NCI-H1417 treated with DMSO at 0.1 percent for 48 hours (cell line): ENCODE measurements at places on chromosomes 7 and 10.

DNA sequence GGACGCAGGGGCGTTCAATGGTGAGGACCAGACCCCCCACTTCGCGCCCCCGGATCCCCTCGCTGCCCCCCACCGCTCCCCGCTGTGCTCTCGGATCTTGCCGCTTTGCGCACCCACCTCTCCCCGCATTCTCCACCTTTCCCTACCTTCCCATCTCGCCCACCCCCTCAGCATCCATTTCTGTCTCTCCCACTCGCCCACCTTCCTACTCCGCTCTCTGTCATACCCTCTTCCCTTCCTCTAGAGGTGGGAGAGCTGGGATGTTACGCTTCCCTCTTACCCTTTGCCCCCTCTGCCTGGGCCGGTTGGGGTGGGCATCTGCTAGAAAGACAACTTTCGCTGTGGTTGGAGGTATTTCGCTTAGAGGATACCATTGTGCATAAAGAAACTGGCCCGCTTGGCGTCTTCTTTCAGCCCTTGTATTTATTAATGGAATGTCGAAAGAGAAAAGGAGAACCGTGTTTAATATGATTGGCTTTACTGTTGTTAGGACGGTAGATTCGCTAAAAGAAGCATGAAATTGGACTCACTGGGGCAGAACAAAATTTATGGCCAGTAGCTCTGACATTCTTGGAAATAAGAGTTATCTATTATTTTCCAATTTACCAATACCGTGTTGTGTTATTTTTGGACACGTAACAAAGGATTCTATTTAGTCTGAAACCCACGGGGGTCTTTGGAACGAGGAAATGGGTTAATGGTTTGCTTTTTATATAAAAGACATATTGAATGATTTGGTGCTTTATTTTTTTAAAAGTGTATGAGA lies 873 bp downstream of the PRKAR2B start:
- DNase-seq, result no peak

- no peak for DNase-seq
Observed at GRCh38 chr7:142739923-142740492, 9.3 kb upstream of the PRSS1 start.

DNA sequence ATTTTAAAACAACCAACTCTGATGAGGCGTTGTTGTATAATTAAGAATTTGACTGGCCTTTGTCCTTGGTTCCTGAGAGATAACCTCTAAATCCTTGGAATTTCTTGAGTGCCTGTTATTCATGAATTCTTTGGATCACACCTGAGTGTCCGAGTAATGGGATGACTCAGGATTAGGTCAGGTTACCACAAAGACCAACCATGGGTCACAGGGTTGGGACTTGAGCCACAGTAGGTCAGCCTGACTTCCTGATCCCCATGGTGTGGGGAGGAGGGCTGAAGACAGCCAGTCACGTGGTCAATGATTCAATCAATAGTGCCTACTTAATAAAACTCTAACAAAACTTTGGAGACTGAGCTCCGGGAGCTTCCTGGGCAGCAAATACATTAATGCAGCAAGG lies 192.5 kb downstream of the GFRA1 start:
- DNase-seq, result no peak

GRCh38 chr10:31467791-31468535 lies 148.9 kb downstream of the ZEB1 start:
- no peak for DNase-seq

- no peak for DNase-seq
Observed at GRCh38 chr7:32030904-32031692, 39.1 kb downstream of the PDE1C start.

DNA sequence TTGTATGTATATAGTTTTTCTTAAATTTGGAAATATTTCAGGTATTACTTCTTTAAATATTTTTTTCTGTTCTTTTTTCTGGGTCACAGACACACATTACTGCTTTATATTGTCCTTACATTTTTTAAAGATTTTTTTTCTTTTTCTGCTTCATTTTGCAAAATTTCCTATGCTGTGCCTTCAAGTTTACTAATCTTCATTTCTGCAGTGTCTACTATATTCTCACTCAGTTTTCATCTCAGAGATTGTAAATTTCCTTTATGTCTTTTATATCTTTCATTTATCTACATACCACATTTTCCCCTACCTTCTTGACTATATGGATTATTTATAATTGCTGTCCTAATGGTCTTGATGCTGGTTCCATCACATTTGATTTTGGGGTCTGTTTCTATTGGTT lies 210.5 kb downstream of the SLC25A13 start:
- DNase-seq, result no peak

DNA sequence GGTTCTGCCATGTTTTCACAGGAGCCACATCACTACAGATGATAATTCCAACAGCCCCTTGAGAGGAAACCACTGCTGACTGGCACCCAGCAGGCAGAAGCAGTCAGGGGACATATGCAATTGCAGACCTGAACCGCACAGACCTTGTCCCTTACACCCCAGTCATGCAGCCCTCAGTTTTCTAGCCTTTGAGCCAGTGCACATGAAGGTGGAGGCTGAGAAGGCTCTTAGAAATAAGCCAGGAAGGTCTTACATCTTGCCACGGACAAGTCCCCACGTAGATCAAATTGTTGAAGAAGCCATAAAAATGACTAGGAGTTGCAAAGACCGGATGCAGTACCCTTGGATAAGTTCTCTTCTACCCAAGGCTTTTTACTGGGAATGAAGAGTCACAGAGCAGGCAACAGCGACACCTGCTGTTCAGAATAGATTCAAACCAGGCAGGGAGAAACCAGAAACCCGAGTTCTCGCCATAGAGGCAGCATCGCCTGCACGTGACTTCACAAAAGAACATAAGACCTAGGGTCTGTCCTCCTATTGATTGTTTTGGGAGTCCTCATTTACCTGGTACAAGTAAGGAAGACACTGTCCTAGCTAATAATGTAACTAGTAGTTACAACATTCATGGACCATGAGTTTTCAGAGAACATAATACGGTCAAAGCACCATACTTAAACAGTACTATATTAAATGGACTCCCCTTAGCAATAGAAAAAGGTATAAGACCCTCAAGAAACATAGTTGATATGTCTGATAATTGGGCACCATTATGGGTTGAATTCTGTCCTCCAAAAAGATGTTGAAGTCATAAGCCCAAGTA lies 11.1 kb downstream of the STEAP1B start:
- DNase-seq, result peak; percentile 52

DNA sequence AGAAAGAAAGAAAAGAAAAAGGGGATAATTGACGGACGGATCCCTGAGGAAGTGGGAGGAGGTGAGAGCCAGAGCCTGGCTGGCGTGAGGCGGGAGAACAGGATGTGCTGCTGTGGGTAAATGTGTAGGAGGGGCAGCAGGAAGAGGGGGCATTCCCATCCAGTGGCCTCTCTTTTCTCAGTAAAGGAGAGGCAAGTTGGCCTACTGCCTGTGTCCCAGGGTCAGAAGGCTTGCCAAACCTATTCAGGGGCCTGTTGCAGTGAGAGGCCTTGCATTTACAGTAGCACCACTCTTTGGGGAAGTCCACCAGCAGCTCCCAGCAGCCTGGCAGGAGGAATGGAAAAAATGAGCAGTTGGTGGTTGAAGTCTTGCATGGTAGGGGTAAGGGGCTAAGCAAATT lies 26.6 kb upstream of the ASCC1 start:
- no peak for DNase-seq

DNA sequence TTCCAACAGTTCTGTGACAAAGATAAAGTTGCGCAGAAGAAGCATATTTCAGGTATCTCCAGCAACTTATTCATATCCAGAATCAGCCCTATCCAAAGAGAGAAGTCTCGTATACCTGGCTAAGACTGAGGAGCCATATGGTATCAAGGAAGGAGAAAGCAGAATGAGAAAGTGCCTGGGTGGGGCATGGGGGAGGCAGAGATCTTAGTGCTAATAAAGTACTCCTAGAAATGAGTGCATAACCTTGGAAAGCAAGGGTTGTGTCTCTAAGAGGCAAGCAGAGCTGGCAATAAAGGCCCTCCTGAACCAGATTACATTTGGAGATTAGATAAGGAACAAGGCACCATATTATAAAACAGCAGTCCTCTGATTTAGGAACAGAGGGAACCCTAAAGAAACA lies 12.7 kb downstream of the TASOR2 start:
- DNase-seq, result no peak

DNA sequence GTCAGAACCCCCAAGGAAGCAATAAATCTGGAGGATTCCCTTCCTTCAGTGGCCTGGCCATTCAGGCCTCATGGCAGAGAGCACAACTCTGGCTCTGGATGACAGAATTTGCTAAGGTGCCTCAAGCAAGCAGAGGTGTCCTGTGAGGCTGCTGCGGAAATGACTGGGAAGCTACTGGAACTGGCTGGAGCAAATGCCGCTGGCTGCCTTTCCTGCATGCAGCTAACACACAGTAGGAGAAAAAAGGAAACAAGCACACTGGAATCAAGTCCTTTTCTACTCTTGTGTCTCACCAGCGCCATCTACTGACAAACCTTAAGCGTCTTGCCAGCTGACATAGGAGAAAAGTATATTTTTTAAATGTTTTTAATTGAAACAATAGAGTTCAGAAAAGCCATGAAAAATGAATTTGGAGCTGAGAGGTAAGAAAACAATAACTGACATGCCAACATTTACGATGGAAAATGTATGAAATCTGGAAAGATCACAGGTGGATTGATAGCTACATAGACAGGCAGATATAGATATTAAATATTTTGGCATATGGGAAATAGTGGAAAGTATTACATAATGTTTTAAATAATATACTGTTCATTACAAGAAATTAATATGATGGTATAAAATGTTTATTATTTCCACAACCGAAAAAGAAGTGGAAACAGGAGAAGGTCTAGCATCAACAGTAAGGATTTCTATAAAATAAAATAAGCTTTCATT lies 951.6 kb downstream of the ANKRD7 start:
- peak; percentile 38 for DNase-seq

DNA sequence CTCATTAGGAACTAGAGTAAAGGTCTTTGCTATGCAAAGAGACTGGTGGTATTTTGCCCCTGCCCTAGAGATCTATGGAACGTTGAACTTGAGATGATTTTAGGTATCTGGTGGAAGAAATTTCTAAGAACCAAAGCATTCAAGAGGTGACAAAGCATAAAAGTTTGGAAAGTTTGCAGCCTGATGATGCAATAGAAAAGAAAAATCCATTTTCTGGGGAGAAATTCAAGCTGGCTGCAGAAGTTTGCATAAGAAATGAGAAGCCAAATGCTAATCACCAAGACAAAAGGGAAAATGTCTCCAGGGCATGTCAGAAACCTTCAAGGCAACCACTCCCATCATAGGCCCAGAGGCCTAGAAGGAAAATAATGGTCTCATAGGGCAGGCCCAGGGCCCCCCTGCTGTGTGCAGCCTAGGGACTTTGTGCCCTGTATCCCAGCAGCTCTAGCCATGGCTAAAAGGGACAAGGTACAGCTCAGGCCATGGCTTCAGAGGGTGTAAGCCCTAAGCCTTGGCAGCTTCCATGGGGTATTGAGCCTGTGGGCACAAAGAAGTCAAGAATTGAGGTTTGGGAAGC lies 16.5 kb downstream of the TFPI2 start:
- DNase-seq, result no peak

GRCh38 chr10:129438024-129438423 lies 29.0 kb upstream of the MGMT start:
- DNase-seq, result no peak

DNA sequence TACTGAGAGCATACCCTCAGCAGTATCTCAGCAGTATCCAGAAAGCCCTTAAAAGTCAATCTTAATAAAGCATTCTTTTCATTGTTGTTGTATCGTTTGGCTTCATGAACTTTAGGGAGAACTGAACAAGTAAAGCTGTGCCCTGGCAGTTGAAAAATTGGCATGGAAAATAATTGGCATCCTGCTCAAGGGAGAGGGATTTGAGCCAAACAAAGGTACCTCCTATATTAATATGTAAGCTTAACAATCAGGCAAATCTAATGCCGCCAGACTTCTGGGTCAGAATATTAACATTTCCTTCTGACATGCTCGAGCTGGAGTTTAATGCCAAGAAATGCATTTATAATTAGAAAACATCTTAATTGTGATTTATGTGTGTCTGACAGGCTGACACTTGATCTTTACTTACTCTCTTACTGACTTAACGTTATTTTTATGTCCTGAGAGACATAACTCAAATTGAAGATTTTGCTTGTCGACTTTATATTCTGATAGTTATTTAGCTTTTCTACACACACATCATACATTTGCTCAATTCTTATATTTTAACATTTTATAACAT lies 42.1 kb upstream of the PCDH15 start:
- no peak for DNase-seq

DNA sequence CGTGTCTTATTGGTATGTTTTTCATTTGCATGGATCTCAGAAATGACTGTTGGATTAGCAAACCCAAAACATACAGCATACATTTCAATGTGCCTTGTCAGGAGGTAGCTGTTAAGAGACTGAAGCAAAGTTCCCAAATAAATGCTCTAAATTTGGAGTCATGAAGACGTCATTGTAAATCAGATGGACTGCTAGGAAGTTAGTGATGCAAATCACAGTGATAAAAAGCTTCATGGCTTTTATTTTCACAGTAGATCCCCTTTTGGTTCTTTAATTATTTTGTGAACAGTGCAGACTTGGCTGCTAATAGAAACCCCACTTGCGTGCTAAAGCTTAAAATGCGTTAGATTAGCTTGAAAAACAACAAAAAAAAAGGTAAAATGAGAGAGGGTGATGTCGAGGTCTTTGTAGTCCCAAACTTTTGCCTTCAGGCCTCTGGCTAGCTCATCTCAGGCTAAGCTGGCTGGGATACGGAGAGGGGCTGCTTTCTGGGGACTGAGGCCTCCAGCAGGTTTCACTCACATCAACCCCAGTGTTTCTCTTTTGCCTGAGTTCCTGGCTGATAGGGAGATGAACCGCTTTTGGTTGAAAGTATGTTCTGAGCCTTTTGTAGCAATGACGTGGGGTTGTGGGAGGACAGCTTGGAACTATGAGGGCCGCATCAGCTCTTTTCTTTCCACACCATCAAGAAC lies 107.1 kb upstream of the CDCA7L start:
- no peak for DNase-seq

DNA sequence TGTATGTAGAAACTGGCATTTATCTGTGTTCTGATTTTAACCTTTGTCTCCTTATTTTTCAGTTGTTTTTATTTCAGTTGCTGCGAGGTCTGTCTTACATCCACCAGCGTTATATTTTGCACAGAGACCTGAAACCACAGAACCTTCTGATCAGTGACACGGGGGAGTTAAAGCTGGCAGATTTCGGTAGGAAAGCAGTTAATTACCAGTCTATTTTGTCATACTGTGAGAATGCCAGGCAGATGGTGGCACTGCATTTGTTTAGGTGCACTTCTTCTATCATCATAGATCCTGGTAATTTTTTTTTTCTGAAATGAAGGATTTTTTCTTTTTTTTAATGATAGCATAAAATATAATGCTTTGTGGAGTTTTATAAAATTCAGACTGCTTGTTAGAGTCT lies 321.4 kb downstream of the CDK14 start:
- DNase-seq, result no peak
